ENCODE measurements at places on chromosomes 1 and 21.

- DNase-seq: no peak
Observed at GRCh38 chr1:219463636-219464035, 149.3 kb downstream of the ZC3H11B start.

DNA sequence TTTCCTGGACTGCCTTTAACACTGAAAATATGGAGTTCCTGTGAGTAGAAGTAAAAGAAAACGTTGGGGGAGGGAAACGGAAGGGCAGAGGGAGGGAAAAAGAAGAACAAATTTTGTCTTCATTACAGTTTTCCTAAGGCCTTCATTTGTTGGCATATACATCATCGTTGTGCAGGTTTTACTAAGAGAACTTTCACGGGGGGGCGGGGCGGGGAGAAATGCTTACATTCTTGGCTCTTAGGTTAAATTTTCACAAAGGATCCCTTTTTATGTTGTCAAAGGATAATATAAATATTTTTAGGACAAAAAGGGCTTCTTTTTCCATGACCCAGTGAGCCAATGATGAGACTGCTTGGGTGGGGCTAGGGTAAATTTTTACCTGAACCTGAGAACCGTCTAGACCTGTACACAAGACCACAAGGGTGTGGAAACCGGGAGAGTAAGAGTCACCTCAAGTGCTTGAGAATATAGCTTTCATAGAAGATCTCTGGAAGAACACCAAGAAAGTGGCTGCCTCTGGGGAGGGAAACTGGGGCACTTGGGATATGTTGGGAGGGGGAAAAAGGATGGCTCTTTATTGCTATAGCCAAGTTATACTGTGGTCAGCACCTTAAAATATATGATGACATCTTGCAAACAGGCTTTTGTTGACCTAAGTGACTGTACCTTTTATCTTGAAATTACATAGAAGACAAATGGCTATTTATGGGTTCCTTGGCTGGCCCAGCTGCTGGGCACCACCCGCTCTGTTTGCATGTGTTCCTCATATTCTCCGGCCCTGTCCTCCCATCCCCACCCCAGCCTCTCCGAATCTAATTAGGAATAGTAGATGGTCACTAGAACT is 2.0 kb upstream of the UTP25 start:
- DNase-seq: no peak

- no peak for DNase-seq
Observed at GRCh38 chr1:215842905-215843304, 275.8 kb downstream of the KCTD3 start.

DNA sequence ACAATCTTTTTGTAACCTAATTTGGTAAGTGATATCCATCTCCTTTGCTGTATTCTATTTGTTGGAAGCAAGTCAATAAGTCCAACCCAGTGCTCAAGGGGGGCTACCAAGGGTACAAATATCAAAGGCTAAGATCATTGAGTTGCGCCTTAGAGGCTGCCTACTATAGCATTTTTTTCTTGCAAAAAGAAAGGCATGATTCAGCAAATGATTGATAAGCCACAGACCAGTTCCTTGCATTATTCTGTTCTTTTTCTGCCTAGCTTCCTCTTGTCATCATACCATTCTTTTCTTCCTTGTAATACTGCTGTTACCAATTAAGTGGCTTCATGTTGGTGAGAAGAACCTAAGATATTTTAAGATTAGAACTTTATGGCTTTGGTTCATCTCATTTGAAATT is 29.8 kb upstream of the BARHL2 start:
- DNase-seq: no peak

- DNase-seq: no peak
Observed at GRCh38 chr1:21437341-21437640, 2.6 kb upstream of the NBPF3 start.

GRCh38 chr21:33747420-33747819 is 105.1 kb downstream of the ITSN1 start:
- DNase-seq: no peak

DNA sequence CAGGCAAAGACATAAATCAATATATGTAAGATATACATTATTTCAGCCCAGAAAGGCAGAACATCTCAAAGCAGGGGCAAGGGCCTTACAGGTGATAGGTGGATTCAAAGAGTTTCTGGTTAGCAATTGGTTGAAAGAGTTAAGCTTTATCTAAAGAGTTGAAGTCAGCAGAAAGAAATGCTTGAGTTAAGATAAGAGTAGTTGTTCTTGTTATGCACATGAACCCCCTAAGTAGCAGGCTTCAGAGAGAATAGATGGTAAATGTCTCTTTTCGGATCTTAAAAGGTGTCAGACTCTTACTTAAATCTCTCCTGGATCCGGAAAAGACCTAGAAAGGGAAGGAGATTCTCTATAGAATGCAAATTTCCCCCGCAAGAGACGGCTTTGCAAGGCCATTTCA is 8.3 kb upstream of the ZBTB40 start:
- no peak for DNase-seq

- DNase-seq: no peak
Observed at GRCh38 chr1:108679586-108680213, 12.4 kb upstream of the PRPF38B start.

DNA sequence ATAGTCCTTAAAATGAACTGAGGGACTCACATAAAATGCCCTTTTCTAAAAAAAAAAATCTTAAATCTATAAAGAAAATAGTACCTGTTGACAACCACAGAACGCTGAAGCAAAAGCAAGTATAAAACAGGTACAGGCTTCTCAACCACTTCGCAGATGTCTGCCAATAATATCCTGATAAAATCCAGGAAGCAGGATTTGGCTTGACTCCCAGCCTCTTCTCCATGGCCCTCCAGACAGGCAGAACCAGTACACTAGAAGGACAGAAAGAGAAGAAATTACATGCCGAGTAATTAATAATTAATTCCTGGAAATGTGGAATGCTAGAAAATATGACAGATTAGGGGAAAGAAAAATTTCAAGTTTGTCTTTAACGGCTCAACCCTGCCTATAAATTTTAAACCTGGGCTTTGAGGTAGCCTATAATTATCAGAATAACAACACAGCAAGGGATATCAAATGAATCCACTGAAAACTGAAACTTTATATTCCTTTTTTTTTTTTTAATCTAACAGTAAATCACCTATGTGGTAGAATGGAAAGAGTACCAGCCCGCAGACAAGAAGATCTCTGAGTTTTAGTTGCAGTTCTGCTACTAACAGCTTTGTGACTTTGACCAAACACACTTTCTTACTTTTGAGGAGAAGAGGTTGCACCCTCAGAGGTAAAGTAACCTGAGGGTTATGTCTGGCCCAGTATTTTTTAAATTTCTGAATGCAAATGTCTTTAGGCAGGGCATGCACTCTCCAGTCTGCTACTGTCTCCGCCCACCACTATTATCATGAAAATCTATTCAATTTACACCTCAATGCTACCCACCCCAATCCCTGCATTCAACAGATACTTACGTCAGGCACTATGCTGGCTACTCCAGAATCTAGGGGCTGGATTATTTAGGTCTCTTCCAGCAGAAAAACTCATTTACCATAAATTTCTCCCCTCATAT is 2.7 kb downstream of the KIAA0319L start:
- DNase-seq: no peak

- no peak for DNase-seq
Observed at GRCh38 chr1:6052543-6053205, 7.0 kb downstream of the KCNAB2 start.

DNA sequence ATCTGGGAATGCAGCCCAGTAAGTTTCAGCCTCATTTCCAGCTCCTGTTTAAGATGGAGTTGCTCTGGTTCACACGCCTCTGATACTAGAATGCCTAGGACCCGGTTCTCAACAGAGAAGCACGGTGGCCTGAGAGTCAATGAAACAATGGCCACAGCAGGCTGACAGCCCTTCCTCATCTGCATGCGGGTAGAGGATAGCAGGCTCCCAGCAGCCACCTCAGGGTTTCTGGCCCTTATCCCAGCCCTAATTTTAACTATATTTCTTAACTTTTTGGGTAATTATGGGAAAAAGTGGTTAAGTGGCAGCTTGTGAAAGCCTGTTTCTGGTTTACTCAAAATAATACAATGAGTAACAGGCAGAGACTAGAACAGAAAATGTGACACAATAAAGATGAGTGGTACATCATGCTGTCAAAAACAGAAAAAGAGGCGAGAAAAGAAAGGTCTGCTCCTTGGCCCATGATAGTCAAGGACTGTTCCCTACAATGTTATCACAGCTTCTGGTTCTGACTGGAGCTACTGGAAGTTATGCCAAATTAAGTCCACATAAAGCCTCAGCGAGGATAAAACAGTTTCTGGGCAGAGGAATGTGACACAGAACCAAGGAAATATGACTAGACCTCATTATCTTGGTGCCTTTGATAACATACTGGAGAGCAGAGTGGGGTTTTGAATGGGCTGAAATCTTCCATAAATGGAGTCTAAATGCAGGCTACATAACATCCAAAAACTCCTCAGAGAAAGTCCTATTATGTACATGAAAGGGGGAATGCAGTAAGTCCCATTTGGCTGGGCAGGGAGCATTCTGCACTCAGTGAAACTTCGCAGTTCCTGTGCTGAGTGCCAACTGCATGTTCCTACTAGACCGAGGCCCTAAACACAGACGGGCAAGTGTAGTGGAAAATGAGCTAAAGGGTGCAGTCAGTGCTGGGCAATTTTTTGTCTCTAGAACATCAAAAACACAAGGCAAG is 92.1 kb downstream of the NIBAN1 start:
- DNase-seq: peak; percentile 67

DNA sequence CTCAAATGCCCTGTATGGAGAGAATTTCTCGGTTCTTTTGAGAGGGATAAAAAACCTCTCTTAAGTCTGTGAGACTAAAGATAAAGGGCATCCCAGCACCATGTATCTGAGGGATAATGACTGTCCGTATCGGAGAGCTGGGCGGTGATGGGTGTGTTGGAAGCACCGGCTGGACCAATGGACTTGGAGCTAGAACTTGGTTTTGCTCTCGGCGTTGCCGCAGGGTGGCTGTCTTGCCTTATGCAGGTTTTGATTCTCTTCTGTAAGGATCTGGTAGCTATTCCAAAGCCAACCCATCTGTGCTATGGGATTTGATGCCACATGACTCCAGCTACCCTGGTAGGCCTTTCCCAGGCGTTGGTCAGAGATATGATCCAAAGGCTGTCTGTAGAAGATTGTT is 348.8 kb downstream of the KIF26B start:
- no peak for DNase-seq

GRCh38 chr1:179816196-179816960 is 61.2 kb downstream of the TOR1AIP2 start:
- DNase-seq: no peak

DNA sequence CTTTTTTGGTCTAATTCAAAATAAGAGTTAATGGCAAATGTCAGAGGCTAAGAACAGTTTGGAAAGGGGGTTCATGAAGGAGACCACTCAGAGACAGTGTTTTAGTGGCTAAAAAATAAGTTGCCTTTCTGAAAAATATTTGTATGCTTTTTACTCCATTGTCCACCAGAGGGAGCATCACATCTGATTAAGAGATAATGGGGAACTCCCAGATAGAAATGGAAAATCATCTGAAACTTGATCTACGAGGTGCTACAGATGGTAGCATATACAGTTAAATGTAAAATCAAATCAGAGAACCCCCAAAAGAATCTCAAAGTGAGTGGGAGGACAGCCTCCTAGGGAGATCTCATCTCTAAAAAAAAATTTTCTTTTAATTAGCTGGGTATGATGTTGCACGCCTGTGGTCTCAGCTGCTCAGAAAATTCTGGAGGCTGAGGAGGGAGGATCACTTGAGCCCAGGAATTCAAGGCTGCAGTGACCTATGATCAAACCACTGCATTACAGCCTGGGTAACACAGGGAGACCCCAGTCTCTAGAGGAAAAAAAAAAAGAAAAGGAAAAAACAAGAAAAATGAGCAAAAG is 9.7 kb downstream of the SMYD3 start:
- peak; percentile 32 for DNase-seq

GRCh38 chr1:153404768-153405167 is 11.6 kb upstream of the S100A7A start:
- no peak for DNase-seq

GRCh38 chr1:221778535-221779142 is 36.8 kb upstream of the DUSP10 start:
- DNase-seq: no peak

- DNase-seq: no peak
Observed at GRCh38 chr1:157087030-157087429, 12.6 kb downstream of the ETV3L start.

DNA sequence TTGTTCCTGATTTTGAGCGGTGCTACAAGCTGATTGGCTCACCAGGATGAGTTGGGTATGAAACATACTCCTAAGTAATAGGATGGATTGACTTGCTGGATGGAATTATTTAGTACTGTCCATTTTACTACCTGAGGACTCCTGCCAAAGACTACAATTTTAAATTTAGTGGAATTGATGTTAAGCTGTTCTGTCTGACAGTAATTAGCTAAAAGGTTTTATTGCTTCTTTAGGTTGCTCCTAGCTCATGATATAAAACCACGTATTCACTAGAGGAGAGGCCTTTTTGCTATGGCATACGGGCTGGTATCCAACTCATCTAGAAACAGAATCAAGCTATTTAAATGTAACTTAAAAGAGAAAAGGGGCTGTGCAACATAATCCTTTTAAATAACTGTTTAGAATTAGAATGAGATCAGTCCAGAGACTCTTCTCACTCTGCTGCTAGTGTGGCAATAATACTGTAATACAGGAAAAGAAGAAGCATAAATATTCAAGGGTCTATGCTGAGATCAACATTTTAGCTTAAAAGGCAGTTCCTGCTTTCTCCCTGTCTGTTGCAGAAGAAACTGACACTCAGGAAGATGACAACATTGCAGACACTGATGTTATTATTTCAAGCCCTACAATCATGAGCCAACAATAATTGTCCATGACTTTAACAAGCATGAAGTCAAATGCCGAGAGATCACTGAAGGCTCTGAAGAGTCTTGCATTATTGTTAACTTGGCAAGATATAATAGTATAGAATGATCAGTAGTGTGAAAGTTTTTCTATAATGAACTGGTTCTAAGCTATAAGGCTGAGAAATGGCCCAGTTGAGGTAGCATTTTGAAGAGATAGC is 258.7 kb upstream of the ADGRL4 start:
- no peak for DNase-seq

- no peak for DNase-seq
Observed at GRCh38 chr1:13461977-13462376, 51.7 kb downstream of the PRAMEF20 start.

GRCh38 chr1:30607723-30608122 is 115.7 kb downstream of the MATN1 start:
- DNase-seq: no peak

DNA sequence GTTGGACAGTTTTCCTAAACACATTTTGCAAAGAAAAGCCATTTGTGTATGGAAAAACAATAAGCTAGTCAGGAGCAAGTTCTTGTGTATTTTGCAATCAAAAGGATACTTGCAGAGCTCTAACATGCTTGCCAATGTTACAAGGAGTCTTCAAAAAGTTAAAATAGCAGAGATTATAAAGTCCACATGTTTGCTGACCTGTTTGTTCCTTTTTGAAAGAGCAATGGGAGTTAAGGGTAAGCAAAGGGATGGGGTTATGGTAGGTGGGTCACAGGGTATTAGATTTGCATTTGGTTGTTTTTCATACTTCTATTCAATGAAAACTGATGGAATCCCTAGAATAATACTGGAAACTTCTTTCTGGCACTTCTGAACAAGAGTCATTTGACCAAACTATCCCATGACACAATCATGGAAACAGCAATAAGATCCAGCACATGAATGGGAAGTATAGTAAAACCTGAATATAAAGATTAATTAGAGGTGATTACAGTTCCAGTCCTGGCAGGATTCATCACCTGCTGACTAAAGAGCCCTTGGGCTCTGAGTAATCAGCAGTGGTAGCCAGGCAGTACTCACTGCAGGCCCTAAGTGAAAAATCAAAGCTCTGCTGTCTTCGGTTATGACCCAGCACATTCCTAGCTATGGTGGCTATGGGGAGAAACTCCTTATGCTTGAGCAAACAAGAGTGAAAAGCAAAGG is 27.1 kb upstream of the ZC3H11B start:
- no peak for DNase-seq

- no peak for DNase-seq
Observed at GRCh38 chr1:178092878-178093493, 918 bp upstream of the RASAL2 start.

Measured in GM04504 (cell line).